ENCODE measurements at places on chromosomes 5 and 9.

DNA sequence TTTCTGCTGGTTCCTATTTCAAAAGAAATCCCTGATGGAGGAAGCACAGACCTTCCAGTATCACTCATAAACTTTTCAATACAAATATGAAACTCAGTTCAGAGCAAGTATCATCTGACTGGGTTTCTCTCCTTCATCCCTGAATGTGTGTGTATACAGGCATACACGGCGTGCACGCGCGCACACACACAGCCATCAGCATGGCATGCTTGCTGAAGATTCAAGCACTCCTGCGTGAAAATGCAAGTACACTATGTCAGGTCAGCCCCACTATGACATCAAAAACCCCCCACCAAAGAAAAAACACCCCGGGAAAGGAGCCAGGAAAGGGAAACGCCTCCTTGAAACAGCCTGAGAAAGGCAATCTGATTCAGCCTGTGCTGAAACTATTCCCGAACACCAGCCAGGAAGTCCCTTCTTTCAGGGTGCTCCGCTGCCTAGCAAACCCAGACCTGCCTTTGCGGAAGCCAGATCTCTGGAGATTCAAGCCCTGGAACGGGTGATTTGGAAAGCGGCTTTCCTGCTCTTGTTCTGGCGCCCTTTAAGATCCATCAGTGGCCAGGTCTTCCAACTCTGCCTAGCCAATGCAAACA lies 831 bp downstream of the KLHL3 start:
- no peak for DNase-seq

- peak; percentile 19 for DNase-seq
These were observed 391.6 kb upstream of the CHD1 start for GRCh38 chr5:99320436-99320835.

GRCh38 chr9:72581694-72582093 lies 60.3 kb downstream of the TMC1 start:
- no peak for DNase-seq

GRCh38 chr5:94891972-94892371 lies 273.5 kb downstream of the SLF1 start:
- peak; percentile 24 for DNase-seq

GRCh38 chr5:25975885-25976284 lies 1062.5 kb downstream of the CDH9 start:
- no peak for DNase-seq

DNA sequence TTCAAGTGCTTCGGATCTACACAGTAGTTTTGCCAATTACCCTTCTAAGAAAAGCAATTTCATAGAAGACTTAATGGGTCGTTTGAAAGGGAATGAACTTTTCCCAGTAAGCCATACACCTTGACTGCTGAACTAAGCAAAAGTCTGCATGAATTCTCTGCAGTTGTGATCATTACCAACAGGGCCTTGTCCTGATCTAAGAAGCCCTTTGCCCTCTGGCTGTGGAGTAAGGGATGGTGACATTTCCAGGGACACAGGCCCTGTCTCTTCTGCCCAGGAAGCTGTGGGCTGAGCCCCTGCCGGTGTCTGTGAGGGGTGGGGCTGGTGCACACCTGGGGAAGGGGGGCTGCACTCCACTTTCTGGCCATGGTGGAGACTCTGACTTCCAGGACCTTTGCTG lies 30.5 kb downstream of the ZDHHC11 start:
- DNase-seq, result no peak

DNA sequence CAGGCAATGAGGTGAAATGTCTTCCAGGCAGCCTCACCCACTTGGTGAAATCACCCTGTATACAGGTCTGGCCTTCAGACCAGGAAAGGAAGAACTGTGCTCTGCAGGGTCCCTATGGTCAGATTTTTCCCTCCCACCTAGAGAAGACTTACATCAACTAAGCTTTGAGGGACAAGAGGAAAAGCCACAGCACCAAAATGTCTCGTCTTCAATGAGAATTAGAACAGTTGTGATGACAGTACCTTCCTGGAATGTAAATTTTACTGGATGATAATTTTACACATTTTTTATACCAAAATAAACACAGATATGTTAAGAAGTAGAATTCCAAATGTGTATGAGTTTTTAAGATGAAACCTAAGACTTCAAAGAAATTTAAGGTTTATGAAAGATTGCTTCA lies 283.9 kb downstream of the SPOCK1 start:
- DNase-seq, result no peak

- DNase-seq, result no peak
These were observed 25.1 kb downstream of the GDNF start for GRCh38 chr5:37814699-37815098.

GRCh38 chr5:123455640-123456039 lies 32.4 kb upstream of the CEP120 start:
- DNase-seq, result no peak

DNA sequence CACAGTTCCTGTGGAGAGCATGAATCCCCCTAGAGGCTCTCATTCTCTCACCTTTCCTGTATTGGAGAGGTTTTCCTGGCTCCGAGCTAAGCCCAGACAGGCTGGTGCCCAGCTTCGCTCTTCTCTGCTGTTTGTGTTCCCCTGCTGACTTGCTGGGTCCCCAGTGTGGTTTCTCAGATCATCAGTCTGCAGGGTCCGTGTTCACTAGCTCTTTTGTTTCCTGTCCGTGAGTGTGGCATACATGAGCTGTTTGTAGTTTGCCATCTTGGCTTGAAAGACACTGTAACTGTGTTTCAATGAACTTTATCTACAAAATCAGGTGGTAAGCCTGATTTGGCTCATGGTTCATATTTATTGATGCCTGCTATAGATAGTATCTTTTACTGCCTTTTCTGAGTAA lies 23.8 kb downstream of the LOX start:
- no peak for DNase-seq

GRCh38 chr9:25241421-25241820 lies 436.8 kb downstream of the TUSC1 start:
- DNase-seq, result peak; percentile 8

- DNase-seq, result no peak
These were observed 42.9 kb upstream of the RNF130 start for GRCh38 chr5:180114304-180115003.

GRCh38 chr5:77719666-77720363 lies 56.3 kb downstream of the TBCA start:
- DNase-seq, result no peak

GRCh38 chr9:77907585-77907984 lies 124.0 kb downstream of the GNAQ start:
- no peak for DNase-seq

Data from retina (tissue), 1 donor.